GM04504 (cell line): ENCODE measurements at places on chromosomes 13 and 19.

DNA sequence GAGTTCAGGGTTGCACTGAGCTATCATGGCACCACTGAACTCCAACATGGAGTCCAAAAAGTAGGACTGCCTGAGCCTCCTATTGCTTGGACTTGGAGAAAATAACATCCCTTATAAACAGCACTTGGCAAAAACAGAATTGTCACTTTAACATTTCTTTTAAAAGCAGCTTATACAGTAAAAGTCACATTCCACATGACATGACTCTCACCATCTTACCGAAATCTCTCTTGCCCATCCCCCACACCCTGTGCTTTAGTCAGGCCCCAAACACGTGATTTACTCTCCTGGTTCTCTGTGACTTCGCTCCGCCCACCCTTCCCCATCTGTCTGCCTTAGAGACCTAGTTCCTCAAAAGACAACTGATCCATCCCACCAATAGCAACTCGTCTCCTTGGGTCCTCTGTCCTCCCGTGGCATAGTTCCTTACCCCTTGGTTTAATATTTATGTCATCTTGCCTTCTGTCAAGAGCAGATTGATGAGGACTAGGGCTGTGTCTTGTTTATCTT, 4.6 kb downstream of the SAFB start:
- DNase-seq: no peak

GRCh38 chr19:38691938-38692457, 44.5 kb downstream of the ACTN4 start:
- peak; percentile 96 for DNase-seq

DNA sequence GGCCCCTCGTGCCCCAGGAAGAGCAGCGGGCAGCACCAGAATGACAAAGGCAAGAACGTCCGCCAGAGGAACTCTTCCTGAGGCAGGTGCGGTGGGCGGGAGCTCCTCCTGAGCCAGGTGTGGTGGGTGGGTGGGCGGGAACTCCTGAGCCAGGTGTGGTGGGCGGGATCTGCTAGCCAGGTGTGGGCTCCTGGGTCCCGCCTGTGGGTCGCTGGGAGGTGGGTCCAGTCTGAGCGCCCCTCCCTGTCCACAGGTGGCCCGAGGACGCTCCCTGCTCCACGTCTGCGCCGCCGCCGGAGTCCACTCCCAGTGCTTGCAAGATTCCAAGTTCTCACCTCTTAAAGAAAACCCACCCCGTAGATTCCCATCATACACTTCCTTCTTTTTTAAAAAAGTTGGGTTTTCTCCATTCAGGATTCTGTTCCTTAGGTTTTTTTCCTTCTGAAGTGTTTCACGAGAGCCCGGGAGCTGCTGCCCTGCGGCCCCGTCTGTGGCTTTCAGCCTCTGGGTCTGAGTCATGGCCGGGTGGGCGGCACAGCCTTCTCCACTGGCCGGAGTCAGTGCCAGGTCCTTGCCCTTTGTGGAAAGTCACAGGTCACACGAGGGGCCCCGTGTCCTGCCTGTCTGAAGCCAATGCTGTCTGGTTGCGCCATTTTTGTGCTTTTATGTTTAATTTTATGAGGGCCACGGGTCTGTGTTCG, 7.0 kb upstream of the HCN2 start:
- no peak for DNase-seq

- DNase-seq: no peak
Observed at GRCh38 chr13:73941752-73942151, 192.5 kb downstream of the KLF12 start.

DNA sequence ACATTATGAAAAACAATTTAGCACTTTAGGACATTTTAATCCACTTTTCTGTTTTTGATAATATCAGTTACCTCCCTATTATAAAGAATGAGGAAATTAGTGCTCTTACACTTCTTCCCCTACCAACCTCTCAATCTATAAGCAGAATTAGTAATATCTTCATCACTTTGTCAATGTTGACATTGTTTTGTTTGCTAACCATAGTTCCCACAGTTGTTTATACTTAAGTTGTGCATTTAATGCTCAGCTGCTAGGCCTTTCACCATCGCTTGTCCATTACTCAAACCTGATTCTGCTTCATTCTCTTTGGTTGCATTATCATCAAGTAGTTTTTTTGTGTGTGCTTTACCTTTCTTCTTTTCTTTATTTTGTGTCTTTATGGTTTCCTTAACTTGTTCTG, 132.1 kb downstream of the CDK8 start:
- DNase-seq: no peak

DNA sequence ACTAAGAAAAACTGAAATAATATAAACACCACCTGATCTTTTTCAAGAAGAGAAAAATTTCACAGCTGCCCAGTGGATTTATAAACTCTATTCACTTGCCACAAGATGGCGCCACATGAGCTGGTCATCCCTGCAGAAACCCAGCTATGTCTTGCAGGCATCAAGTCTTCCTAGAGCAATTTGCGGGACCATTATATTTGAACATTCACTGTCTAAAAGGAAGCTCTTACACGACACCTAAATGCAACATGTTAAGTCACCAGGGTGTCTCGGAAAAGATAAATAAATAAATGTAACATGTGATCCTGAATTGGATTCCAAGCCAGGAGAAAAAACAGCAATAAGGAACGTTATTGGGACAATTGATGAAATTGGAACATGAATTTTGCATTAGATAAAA, 20.3 kb upstream of the AKT2 start:
- peak; percentile 67 for DNase-seq

GRCh38 chr19:54694648-54695047, 29.6 kb upstream of the KIR3DL3 start:
- no peak for DNase-seq

DNA sequence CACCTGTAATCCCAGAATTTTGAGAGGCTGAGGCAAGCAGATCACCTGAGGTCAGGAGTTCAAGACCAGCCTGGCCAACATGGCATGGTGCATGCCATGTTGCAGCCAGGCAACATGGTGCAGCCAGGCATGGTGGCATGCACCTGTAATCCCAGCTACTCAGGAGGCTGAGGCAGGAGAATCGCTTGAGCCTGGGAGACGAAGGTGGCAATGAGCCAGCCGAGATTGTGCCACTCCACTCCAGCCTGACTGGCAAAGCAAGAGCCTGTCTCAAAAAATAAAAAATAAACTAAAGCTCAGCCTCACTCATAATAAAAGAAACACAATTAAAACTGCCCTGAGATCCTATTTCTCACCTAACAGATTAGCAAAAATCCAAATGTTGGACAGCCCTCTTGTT, 49.7 kb upstream of the MAP3K10 start:
- no peak for DNase-seq

DNA sequence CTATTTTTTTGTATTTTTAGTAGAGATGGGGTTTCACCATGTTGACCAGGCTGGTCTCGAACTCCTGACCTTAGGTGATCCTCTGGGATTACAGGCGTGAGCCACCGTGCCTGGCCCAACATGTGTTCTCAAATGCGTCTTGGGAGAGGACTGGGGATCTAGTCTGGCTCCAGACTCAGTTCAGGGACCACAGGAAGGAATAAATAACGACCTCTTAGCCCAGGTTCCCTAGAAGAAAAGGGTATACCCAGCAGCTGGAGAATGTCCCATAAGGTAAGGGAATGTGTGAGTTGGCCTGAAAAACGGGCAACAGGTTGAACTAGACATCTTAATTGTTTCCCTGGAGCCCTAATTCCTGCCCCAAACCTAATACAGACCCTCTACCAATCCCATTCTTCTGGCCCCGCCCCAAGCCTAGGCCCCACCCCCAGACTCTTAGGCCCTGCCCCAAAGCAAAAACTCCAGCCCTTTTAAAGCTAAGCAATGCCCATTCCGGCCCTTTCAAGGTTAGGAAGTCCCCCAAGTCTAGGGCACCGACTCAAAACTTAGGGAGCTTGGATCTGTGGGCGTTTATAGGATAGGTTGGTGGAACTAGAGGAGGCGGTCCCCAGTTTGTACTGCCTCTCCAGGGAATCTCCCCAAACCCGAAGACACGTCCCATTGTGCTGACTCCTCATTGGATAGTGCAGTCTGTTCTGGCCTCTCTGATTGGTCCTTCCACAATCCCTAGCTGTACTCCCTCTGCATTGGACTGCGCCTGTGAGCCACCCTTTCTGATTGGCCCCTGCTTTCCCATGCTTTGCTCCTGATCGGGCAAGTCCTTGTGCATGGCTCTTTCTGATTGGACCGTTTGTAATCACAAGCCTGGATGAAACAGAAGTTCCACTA, 5.4 kb upstream of the LRFN1 start:
- DNase-seq: no peak

GRCh38 chr19:40216777-40217026, 1.5 kb downstream of the TTC9B start:
- no peak for DNase-seq

DNA sequence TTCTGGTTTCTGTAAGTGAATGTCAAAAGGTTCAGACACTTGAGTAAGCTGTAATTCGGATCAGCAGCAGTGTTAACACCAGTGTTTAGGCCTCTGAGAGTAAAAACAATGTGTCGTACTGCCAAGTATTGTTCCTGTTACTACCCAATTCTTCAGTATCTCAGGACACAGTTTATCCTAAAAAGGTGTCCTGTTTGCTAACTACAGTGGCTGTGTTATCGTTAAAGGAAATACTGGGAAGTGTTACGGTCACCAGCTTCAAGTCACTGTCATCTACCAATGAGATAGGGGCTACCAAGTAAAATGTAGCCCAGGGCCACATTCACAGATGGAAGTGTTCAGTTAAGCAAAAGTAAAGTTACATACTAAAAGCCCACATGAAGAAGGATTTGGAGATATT, 2.3 kb upstream of the UPF3A start:
- no peak for DNase-seq
